Activated CD4-positive, alpha-beta T cell treated with anti-CD3 and anti-CD28 coated beads, Interleukin-2, amount 50 U/mL, for 48 hours (primary cell): ENCODE measurements at places on chromosomes 5 and 9.

DNA sequence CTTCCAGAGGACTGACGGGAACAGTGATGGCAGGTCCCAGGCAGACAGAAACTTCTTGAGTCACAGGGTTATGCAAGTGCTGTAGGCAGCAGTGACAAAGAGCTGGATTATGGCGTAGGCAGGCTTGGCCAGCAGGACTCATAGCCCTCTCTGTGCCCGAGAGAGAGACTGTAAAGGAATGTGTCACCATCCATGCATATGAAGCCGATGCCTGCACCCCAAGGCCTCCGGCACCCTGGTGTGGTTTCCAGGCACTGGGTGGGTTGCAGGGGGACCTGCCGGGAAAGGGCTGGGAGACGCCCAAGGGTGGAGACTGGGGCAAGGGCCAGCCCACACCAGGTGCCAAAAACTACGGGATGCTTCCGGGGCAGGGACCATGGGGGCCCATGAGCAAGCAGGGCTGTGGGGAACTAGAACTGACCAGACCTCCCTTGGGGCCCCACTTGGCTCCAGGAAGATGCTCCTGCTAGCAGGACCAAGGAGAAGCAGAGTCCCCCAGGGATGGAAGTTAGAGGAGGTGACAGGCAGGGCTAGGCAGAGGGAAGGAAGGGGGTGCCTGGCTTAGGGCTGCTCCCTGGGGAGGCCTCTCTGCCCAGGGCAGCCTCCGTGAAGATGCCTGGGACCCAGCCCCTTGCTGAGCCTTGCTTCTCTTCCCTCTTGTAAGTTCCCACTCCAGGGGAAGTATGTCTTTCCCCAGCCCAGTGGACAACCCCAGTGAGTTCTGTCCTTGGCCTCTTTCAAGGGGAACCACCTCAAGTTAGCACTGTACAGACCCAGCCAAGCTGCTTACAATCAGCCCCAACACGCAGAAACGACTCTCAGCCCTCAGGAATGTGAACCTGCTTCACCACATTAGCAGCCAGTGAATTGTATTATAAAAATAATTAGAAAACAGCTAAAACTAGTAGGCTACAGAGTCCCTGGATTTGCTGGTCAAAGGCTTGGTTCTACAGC, 10.5 kb upstream of the IPPK start:
- no peak for DNase-seq

- no peak for DNase-seq
These were observed 16.4 kb downstream of the ATP6V0E1 start for GRCh38 chr5:172999974-173000373.

- no peak for DNase-seq
These were observed 29.0 kb upstream of the ENTREP1 start for GRCh38 chr9:69295872-69296552.

DNA sequence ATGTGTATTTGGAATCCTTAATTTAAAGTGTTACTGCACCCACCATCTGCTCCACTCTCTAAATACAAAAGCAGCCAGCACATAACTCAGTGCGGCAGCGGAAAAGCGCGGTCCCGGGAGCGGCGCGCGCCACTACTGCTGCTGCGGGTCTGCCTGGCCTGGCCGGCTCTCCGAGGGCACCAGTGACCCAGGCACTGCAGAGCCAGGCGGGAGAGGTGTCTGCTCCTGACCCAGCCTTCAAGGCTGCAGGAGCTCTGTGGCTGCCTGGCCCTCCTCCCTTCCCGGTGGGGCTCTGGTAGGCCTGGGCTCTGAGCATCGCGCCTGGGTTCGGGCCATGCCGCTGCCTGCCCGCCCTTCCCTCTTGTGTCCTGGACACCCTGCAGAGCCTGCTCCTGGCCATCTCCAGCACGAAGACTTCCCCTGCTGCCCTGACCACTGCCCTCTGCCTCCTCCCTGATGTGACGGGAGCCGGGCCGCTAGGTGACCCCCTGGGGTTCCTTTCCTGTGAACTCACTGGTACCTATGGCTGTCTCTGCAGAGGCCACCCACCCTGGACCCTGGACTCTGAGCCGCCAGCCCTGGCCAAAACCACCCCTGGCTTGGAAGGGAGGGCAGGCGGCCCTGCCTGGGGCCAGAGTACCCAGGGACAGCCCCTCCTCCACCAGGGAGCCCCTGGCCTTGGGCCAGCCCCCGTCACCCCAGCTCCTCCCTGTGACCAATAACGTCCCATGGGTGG, 32.8 kb upstream of the UBAC1 start:
- DNase-seq = no peak

DNA sequence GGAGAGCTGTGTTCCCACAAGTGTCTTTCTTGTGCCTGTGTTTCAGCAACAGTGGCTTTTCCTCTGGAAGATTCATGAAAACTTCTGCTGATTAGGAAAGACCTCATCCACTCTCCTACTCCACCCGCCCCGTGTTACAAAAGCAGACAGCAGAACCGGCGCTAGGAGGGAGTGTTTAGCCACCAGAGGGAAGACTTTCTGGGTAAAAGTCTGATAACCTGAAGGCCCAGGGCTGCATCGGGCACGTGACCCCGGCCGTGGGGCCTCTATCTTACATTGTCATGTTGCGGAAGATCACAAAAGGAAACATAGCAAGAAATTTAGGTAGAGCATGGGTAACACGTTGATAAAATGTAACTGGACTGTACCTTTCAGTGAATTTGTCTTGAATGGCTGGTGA, 32.0 kb upstream of the DMRT2 start:
- DNase-seq = no peak

- no peak for DNase-seq
These were observed 234.2 kb upstream of the MEF2C start for GRCh38 chr5:89117124-89117644.

- no peak for DNase-seq
These were observed 206.0 kb downstream of the DMRT2 start for GRCh38 chr9:1256178-1256577.

GRCh38 chr5:113053511-113053995, 77.0 kb downstream of the DCP2 start:
- no peak for DNase-seq
